ENCODE measurements at places on chromosomes 6 and 20.

DNA sequence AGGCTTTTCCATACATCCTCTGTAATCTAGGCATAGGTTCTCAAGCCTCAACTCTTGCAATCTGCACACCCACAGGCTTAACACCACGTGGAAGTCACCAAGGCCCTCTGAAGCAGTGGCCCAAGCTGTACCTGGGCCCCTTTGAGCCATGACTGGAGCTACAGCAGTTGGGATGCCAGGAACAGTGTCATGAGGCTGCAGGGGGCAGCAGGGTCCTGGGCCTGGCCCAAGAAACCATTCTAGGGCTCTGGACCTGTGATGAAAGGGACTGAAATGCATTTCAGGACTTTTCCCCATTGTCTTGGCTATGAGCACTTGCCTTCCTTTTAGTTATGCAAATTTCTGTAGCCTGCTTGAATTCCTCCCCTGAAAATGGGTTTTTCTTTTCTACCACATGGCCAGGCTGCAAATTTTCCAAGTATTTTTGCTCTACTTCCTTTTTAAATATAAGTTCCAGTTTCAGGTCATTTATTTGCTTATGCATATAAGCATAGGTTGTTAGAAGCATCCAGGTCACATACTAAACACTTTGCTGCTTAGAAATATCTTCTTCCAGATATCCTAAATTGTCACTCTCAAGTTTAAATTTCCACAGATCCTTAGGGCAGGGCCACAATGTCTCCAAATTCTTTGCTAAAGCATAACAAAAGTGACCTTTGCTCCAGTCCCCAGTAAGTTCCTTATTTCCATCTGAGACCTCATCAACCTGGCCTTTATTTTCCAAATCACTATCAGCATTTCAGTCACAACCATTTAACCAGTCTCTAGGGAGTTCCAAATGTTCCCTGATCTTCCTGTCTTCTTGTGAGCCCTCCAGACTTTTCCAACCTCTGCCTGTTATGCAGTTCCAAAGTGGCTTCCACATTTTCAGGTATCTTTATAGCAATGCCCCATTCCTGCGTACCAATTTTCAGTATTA lies 48.6 kb upstream of the CD2AP start:
- no peak for DNase-seq

GRCh38 chr6:14144678-14145113 lies 27.1 kb downstream of the CD83 start:
- DNase-seq: peak; percentile 48

DNA sequence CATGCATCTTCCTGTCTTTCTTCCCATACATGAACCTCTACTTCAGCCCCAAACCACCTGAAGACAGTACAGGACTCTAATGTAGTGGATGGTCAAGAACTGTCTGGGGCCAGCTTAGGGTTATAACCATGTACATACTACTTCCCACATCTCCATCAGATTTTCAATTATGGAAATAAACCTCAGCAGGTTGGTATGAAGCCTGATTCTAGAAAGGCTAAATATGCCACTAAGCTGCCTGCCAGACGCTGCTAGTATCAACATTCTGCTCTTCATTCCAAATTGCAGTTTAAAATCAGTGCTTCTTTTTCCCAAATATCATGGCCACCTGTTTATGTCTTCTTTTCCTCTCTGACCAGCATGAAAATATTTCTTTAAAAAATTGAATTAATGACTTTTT lies 99.2 kb upstream of the ID4 start:
- no peak for DNase-seq

- no peak for DNase-seq
These were observed 111.2 kb upstream of the PTPRT start for GRCh38 chr20:43300901-43301300.

GRCh38 chr6:17032988-17033634 lies 68.7 kb upstream of the STMND1 start:
- no peak for DNase-seq

- no peak for DNase-seq
These were observed 19.9 kb downstream of the DSP start for GRCh38 chr6:7561153-7561964.

GRCh38 chr20:39630215-39630908 lies 668.2 kb downstream of the DHX35 start:
- no peak for DNase-seq

DNA sequence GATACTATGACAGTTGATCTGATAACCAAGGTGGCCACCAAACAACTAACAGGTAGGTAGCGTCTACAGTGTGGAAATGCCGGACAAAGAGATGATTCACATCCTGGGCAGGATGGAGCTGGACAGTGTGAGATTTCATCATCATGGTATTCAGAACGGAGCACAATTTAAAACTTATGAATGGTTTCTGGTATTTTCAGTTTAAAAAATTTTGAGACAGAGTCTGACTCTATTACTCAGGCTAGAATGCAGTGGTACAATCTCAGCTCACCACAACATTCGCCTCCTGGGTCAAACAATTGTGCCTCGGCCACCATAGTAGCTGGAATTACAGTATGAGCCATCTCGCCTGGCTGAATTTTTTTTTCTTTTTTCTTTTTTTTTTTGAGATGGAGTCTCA lies 43.8 kb downstream of the CEP57L1 start:
- DNase-seq: no peak

DNA sequence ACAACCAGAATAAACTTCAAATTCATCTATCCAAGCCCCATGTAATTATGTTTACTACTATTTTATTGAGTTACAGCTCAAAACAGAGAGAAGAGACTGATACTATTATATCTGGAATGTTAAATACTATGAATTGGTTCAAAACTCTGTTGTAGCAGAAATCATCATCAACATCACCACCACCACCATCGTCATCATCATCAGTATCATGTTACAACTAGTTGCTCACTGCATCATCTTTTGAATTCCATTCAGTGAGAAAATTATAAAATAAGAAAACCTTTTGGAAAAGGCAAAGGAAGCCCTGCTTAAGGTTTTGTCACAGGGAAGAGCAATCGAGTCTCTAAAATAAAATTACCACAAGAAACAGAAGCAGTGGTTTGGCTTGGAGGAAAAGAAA lies 36.2 kb upstream of the THEMIS start:
- DNase-seq: no peak

DNA sequence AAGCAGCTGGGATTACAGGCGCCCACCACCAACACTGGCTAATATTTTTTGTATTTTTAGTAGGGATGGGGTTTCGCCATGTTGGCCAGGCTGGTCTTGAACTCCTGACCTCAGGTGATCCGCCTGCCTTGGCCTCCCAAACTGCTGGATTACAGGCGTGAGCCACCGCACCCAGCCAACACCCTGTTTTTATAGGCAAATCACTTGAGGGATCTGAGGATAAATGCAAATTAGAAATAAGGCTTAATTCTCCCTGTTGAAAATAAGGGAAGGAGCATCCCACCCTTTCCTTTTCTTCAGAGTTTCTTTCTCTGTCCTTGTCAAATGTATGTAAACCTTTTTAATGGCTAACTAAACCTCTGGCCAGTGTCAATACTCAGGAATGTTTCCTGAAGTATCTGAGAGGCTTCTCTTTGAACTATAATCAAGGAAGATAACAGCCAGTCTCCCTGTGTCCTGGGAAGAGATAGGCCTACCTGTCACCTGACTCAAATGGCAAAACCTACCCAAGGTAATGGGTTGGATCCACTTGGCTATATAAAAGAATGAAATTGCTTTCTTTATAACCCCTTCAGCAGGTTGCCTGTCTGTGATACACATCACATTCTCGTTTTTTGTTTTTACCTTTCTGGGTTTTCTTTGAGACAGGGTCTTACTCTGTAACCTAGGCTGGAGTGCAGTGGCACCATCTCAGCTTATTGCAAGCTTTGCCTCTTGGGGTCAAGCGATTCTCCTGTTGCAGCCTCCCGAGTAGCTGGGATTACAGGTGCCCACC lies 64.5 kb upstream of the TNFAIP3 start:
- no peak for DNase-seq

- DNase-seq: no peak
These were observed 73.9 kb downstream of the HTR1B start for GRCh38 chr6:77389402-77389801.

GRCh38 chr20:35030136-35030535 lies 62.5 kb downstream of the TRPC4AP start:
- no peak for DNase-seq

DNA sequence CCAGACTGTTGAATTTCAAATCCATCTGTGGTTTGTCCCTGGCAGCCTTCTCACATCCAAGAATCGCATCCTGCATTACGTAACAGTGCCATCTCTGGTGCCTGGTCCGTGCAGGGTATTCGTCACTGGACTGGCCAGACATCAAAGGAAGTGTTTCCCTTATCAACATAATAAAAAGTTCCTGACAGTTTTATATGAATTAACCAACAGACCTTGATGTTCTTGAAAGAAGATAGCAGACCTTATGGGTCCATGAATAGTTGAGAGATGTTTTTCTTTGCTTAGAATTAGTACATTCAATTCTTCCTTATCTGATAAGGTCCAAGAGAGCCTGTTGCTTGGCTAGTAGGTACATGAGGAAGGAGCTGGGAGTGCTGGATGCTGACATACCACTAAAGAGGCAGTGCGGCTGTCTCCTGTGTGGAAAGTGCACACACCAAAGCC lies 77.6 kb downstream of the PHACTR2 start:
- DNase-seq: no peak

- DNase-seq: no peak
These were observed 48.8 kb upstream of the ZNF217 start for GRCh38 chr20:53642196-53643030.

DNA sequence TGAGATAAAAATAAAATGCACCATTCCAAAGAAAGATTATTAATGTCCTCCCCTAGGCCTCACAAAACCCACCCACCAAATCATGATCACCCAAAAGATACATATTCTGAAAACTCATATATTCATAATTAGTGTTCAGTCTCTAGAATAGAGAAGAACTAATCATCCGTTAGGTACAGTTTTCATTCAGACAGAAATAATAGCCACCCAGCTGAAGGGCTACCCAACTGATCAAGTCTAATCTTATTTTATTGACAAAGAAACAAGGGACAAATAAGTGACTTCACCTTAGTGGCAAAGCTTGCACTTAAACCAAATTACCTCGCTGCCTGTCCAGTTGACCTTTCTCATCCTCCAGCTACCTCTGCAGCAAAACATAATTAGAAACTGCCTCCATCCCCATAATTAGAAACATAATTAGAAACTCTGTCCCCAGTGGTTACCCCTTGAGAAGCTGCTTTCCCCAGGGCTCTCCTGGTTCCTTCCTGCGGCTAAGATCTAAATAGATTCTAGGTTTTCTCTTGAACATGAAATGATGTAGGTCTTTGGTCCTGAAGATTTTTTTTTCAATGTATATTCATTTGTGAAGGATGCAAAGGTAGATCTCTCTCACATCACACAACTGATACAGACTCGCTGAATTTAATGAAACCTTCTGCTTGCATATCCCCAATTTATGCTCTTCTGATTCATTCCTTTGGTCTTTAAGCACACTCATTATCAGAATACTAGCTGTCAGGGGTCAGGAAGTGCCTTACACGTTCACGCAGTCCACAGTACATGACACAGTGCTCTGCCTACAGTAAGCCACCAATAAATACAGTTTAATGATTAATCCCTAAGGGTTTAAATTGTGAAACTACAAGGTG lies 46.3 kb downstream of the HBS1L start:
- DNase-seq: no peak

- DNase-seq: peak; percentile 62
These were observed at the start of gene RALY for GRCh38 chr20:33993576-33994221. RALY (plus strand) TSS chr20:33993911; CDS start chr20:34072075, 78,164 bp downstream.

DNA sequence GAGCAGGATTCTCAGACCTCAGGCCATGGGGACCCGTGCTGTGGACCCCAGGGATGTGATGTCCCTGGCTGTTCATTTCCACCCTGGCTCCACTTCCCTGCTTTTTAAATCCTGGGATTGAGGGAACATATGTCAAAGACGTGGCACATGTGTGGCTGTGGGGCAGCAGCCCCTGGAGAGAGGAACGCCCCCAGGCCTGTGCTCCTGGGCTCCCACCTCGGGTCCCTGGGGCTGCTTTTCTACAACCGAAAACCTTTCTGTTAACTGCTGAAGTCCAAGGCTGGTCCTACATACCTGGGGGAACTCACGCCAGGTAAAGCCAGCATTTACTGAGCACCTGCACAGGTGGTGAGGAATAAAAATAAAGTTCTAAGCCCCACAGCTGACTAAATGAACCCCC lies 102.3 kb upstream of the FRMD1 start:
- DNase-seq: no peak

- DNase-seq: no peak
These were observed 120.4 kb downstream of the RNGTT start for GRCh38 chr6:88843040-88843439.

- no peak for DNase-seq
These were observed 69.9 kb downstream of the OLIG3 start for GRCh38 chr6:137424251-137424650.

DNA sequence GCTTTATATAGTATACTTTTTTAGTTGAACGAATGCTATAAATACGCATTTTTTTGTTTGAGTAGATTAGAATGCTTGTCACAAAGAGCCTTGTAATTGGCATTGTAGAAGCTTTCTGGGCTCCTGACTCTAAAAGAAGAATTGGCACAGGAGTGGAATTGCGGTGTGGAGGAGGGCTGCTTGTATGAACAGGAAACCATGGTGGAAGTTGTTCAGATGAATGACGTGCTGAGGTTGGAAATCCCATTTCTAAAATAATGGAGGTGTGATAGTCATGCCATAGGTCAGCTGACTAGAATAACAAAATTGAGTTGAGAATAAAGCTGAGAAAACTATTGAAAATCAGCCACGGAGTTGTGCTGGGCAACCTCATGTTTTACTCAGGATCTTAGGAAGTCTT lies 174.9 kb downstream of the QKI start:
- no peak for DNase-seq

DNA sequence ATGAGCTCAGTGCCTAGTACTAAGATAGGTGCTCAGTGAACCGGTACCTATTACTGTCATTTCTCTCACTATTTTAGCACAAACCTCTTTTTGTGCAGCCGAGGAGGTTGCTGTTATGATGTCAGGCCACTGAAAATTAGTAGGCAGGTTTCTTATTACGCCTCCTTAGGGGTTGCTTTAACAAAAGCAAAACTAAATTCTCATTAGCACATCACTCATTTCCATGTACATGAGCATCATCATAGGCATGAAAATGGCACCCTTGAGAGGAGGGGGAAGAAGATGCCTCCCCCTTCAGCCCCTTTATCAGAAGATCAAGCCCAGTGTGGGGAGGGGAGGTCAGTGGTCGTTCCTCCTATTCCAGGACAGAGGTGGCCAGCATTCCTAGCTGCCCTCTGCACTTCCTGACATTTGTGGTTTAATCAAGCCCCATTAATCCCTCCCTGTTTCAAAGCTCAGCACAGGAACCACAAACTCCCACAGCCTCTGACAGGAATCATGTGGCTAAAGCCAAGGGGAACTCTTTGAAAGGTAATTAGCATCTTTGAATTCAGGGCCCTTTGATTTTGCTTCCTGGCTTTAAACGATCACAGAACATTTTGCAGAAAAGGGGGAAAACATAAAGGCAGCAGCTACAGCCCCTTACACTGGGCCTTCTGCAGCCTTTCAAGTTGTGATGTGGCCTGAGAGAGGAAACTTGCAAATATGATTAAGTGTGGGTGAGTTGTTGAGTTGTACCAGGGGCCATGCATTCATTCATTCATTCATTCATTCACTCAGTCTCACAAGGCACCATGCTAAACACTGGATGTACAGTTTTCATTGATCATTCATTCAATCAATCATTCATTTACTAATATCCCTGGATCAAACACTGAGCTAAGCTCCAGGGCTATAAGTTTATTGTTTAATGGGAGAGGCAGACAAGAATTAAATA lies 31.9 kb upstream of the PSMF1 start:
- DNase-seq: no peak
